ENCODE measurements at places on chromosomes 5 and 9.

- no peak for DNase-seq
These were observed 29.4 kb downstream of the PNPLA7 start for GRCh38 chr9:137520614-137521404.

- no peak for DNase-seq
These were observed 181.2 kb downstream of the MACROH2A1 start for GRCh38 chr5:135217669-135218485.

- peak; percentile 78 for DNase-seq
These were observed 613 bp downstream of the ZBTB5 start for GRCh38 chr9:37464426-37465248.

DNA sequence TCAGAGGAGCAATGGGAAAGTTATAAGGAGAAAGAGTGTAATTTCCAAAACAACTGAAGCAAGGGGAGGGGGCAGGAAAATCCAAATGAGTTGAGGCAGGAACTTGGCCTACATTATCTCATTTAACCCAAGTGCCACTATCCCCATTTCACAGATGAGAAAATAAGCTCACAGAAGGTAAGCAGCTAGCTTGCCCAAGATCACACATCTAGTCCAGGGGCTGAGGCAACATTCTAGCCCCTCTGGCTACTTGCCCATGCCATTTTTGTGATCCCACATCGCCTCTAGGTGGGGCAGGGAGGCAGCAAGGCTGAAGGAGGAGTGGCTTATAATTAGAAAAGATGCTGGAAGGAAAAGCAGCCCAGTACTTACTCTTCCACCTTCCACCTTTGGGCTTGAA is 2.6 kb upstream of the PSIP1 start:
- DNase-seq = peak; percentile 9

GRCh38 chr9:108188482-108188881 is 667.3 kb downstream of the ACTL7B start:
- DNase-seq = no peak

DNA sequence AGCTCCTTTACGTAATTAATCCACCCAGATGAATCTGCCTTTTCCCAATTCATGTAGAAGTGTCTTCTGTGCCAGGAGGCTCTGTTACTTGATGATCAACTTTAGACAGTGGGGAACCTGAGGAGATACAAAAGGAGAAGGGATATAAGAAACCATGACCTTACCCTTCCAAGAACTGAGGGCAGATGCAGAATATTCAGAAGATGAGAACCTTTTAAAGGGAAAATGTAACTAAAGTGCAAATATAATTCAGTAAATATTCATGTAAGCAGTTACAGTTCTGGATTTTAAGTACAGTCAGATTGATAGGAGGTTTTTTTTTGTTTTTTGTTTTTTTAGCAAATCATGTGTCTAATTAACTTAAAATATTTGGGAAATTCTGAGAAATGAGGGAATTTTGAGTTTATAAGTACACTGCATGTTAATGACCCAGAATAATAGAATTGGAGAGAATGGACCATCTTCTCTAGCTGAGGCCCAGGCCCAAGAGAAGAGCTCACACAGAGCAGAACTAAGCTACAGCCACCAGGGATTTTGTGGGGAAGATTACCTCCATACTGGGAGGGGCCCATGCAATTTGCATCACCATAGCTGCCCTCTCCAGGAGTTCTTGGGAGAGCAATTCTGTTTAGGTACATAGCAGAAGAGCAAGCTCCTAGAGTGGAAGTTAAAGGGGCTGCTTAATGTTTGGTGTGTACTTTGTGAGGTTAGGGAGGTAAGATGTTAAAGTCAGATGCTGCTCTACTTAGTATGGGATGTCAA is 61.5 kb downstream of the SV2C start:
- DNase-seq = no peak

- DNase-seq = no peak
These were observed 34.9 kb downstream of the TENT4A start for GRCh38 chr5:6748142-6748541.

DNA sequence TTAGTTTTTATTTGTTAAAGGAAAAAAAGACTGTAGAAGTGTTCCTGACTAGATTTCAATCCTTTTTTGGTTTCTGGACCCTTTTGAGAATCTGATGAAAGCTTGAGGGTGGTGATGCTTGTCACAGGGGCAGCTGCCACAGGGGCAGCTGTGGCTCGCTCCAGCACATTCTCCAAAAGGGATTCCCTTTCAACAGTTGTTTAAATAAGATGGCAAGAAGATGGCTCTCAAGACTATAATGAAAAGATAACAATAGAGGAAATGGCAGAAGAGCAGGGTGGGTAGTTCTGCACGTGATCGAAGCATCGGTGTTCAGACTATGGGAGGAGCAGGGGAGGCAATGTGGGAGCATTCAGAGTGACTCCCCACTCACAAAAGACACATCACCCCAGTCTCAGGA is 46.5 kb upstream of the TNFAIP8 start:
- no peak for DNase-seq

- DNase-seq = no peak
These were observed 110.8 kb downstream of the FGF10 start for GRCh38 chr5:44278469-44278868.

DNA sequence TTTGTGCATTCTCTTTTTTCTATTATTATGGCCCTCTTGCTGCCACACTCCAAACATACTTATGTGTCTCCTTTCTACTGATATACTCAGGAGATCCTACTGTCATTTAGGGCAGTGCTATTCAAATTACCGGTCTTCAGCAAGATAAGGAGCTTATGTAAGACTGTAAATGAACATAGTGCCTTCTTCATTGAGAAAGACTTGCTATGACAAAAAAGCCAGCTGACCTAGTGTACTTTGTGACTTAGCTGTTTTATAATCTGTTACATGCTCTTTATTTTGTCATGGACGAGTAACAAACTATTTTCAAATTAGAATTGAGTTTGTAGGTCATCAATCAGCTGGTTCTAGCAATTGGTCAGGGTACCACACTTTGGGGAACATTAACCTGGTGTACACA is 32.8 kb downstream of the RANBP17 start:
- DNase-seq = no peak

- DNase-seq = peak; percentile 15
These were observed 98.8 kb upstream of the NR4A3 start for GRCh38 chr9:99722877-99723276.

DNA sequence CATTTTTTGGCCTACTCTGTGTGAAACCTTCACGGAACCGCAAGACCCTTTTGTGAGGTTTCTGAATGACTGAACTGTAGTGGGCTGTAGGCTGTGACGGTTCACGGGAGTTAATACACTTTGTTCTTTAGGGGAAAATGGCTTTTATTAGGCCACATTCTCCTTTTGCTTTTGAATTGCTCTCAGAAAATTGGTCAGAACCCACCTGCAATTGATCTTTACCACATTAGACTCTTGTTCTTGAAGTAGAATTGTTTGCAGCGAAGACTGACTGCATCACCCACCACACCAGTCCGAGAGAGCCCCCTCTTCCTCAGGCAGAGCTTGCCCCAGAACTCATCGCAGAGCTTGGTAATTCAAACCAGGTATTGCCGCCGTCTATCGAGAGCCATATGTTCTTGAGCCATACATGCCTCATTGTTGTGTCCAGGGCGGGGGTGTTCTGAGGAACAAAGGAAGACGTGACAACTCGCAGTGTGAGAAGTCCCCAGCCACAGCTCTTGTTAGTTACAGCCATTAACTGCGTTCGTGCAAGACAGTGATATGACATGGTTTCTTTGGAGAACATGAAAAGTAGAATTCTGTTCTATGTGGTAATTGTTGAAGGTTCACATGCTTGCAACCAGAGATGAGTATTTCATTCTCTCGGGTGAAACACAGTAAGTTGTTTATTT is 166.4 kb upstream of the OTULINL start:
- peak; percentile 10 for DNase-seq

DNA sequence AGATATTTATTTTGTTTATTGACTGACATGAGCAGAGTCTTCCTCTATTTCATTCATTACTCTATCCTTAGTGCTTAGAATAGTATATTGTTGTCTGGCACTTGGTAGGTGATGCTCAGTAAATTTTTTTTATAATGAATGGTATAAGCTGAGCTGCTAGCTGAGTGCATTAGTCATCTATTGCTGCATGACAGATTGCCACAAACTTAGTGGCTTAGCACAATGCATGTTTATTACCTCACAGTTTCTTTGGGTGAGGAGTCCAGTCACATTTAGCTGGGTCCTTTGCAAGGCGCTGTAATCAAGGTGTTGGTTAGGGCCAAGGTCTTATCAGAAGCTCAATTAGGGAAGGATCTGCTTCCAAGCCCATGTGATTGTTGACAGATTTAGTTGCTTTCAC is 23.1 kb downstream of the SMAD5 start:
- DNase-seq = no peak

GRCh38 chr9:112112519-112112918 is 62.6 kb downstream of the SUSD1 start:
- no peak for DNase-seq

DNA sequence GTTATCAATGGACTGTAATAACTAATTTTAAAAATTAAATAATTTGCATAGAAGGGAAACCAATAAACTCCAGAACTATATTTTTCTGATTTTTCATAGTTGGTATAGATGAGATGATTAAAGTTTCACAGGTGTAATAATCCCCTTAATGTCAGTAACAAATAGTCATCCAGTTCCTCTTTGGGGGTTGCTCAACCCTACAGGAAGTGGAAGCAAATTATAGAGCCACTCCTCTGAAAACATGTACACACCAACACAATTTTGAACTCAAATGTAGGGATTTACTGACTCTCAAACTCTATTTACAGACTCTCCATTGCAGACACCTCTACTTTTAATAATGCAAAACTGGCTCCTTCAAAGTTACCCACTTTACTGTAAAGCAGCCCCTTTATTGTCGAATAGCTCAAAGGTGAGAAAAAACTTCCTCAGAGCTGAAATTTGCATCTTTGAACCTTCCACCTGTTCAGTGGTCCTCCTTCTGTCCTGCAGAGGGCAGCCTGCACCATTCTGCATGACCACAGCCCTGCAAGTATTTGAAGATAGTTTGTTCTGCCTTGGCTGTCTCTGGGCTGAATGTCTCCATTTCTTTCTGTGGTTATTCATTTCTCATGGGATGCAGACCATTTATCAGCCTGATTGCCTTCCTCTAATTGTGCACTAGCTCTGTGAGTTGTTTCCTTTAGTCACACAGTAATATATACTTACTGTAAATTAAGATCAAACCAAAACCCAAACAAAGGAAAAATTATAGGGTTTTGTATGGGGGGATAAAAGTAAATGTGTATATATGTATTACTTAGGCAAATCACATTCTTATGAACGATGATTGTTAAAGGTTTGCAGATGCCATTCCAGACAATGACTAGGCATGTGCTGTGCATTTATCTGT is 383.2 kb upstream of the SGCD start:
- DNase-seq = peak; percentile 34

Measured in CD4-positive, alpha-beta T cell treated with Interleukin-1 beta for 1 hour (primary cell).